Right renal pelvis (tissue), 4 donors: ENCODE measurements at places on chromosomes 11 and 22. TPM values are rescaled to one million over a fixed set of nuclear protein-coding genes. Genes with fewer than 3 reads are reported as not detected.

AQP11 gene
- 3.7 TPM for polyA plus RNA-seq

CNGA4 gene
- polyA plus RNA-seq = 0.32 TPM

GRCh38 chr11:78050964-78051831 lies 12.5 kb upstream of the THRSP start:
- no peak for DNase-seq

WNT11 gene
- polyA plus RNA-seq = 15.9 TPM

UPK3A gene
- polyA plus RNA-seq = 8.8 TPM

GRCh38 chr11:60370252-60370810 lies 8.0 kb upstream of the MS4A7 start:
- no peak for DNase-seq

DNA sequence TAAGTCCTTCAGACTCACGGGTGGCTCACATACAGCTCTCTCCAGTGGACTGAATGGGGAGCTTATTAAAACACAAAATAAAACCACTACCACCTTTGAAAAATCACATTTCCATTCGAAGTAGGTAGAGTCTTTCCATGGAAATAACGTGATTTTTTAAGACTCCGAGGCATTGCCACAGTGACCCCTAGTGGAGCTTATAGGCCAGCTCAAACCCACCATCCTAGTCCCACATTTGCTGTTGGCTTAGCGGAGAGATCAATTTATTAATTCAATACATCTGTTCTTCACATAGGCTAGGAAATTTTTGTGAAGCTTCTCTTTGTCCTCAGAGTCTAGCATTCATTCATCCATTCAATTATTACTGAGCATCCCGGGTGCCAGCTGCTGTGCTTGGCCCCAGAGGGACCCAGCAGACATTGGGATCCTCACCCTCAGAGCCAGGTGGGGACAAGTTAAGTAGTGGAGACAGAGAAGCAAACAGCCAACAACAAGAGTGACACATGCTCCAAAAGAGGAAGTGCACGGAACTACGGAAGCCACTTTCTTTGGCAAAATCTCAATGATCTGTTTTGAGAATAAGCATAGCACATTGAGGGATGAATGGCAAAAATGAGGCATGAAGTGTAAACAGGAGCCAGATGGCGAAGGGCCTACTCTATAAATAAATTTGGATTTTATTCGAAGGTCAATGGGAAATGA lies 10.2 kb upstream of the P4HA3 start:
- DNase-seq = no peak

DNA sequence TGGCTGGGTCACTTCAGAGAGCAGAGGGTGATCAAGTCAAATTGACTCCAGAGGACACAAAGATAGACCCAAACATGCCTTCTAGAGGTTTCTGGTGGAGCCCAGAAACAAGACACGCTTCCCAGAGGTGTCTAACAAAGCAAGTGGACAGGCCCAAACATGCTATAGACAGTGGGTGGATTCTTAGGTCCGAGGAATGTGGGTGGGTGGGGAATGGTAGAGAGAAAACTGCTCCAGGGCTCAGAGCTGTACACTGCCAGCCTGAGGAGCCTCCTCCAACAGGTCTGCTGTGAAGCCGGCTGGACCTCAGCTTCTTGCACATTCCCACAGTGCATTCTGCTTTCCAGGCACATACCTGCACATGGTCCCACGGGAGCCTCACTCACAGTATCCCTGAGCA lies 116.8 kb upstream of the NECTIN1 start:
- no peak for DNase-seq

TTC9C gene
- 43.6 TPM for polyA plus RNA-seq

GRCh38 chr22:35175392-35175791 lies 81.9 kb upstream of the HMGXB4 start:
- DNase-seq = no peak

DNA sequence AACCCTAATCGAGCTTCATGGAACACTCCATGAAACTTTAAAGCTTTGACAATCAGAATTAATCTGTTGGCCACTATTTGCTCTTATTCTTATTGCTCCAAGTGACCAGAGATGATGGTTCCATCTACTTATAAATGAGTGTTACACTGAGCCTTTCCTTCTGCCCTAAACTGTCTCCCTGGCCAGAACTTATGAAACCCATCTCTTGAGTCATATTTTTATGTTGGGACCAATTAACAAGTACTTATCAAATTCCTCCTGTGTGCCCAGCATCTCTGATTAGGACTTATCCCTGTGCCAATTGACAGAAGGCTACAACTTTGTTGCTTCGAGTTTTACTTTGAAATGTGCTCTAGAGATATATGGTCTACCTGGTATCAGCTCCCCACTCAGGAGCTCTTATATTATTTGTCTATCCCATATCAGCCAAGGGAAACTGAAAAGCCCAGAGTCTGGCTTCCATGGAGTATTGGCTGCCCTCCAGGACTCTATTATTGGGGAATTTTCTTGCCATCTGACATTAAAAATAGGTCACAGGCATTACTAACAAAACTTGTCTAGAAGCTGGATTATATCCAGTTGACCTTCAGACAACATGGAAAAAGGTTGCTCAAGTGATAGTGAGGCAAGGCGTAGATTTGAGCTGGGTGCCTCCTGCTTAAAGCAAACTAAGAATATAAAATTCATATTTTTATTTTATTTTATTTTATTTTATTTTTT lies 8.8 kb downstream of the KREMEN1 start:
- no peak for DNase-seq

RHOG gene
- polyA plus RNA-seq = 25.0 TPM

- no peak for DNase-seq
Measured at GRCh38 chr11:114083391-114084252, 24.1 kb downstream of the ZBTB16 start.

CDKN1C gene
- polyA plus RNA-seq = 115 TPM

- no peak for DNase-seq
Measured at GRCh38 chr11:72507050-72507449, 72.7 kb upstream of the CLPB start.

GRCh38 chr11:7775689-7776088 lies 21.1 kb downstream of the OR5P2 start:
- no peak for DNase-seq

GRM5 gene
- 0.17 TPM for polyA plus RNA-seq
